ENCODE measurements at places on chromosomes 6 and 20.

DNA sequence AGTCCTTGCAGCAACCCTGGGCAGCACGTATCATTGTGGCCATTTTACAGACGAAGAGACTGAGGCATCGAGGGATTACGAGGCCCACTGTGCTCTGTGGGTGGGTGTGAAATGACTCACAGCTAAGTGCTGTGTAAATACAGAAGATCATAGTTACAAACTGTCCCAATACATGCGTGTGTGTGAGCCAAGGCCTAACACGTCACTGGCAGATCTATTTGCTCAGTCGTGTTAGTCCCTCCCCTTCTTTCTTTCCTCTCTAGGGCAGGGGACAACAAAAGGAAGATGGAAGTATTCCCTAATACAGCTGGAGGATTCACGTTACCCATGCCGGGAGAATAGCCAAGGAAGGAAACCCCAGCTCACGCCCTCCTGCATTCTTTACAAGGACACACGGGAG is 175.9 kb downstream of the CDC5L start:
- DNase-seq, result no peak

DNA sequence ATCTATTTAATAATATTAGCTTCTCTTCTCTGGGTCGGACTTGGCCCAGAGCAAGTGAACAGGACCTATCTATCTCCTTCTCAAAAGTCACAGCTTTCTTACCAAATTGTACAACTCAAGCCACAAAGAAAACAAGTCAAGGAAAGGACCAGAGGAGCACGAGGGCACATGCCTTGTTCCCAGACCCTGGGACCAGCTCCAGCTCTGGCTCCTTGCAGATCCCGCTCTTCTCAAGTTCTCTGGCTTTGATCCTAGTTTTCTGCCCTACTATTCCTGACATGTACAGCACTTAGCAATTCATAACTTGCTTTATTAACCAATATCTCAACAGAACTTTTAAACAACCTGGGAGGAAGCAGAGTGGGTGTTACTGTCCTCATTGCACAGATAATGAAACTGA is 185.9 kb downstream of the ESR1 start:
- no peak for DNase-seq

DNA sequence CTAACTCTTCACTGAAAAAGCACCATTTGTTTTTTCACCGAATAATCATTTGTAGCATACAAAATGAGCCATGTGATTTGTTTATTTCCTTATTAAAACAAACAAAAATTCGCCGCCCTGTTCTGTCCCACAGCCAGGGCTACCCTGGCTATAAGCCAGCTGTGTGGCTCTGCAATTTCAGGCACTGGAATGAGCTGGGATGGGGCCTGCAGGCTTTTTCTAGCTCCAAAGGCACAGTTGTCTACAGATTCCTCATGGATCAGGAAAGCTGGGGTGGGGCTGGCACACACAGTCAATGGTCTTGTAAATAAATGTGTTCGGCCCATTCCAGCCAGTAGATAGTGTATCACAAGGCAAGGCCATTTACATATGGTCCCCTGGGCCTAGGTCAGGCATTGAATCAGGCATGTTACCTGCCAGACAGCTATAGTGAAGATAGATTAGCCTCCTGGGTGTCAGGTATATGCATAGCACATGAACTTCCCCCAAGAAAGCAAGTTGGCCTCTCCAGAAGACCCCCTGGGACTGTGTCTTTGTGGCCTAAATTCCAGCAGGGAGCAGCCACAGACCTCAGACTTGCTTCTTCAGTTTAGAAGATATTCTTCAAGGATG is 608.9 kb downstream of the MAFB start:
- no peak for DNase-seq

DNA sequence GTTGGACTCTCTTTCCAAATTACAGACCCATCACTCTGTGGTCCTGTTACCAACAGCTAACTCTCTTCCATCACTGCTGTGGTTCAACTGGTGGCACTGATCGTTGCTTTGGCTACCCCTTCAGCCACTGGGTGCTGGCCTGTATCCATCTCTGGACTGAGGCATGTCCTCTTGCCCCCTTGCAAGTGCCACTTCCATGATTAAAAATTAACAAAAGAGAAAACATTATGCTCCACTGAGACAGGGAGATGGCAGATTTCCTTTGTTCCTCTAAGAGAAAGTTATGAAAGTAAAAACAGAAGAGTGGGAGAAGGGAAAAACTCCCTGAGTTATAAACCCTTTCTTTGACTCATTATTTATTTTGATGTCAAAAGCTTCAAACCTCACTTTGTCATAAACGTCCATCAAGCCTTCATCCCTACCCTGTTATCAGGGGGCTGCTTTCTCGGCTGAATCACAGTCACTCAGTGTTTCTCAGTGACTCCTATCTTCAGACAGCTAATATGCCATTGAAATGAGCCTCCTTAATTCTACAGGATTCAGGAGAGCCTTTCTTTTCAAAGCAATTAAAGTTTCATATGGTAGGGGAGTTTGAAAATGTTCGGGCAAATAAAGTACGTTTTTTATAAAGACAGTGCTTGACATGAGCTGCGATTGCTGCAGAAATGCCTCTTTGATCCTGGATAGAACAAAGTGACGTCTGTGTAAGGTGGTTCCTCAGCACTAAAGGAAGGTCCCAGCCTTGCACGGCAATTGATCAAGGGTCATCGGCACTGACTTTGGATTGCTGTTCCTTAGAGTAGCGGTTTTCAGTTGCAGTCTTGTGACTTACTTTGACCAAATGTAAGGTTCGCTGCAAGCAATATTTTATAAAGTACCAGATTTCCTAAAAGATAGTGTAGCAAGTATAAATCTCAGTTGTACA is 49.9 kb upstream of the PBOV1 start:
- no peak for DNase-seq

DNA sequence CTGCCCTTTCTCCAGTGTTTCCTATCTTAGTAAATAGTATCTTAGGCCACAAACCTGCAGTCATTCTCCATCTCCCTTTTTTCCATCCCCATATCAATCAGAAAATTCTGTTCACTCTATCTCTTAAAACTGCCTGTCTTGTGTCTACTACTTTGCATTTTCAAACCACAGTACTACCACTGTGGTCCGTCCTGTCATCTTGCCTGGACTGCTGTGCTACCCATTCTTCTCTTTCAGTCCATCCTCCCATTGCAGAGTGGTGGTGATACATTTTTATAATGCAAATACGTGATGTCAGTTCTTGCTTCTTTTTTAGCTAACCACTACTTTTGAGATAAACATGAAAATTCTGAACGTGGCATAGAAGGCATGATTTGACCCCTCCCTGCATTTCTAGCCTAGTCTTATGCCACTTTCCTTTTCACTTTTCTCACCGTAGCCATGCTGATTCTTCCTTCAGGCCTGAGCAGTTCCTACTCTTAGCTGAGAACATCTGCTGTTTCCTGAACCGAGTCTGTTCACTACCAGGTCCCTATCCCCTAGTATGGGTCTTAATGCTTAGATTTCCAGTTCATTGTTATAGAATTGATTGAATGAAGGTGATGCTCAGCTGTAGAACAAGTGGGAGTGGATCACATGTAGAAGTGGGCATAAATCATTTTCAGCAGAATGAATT is 13.8 kb downstream of the TBPL1 start:
- no peak for DNase-seq

DNA sequence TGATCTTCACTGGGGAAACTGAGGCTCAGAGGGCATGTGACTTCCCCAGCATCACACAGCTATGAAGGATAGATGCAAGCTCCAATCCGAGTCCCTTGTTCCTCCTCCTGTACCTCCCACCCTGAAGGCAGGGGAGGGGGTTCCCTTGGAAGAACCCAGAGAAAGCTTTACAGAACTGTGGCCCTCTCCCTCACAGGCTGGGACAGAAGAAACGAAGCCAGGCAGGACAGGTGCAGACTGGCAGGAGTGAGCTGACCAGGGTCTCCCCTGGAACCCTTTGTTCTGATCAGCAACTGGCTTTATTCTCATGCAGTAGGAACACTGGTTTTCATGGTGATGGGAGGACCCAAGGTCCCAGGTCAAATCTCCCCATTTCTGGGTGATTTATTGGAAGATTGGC is 90.2 kb downstream of the TMEM242 start:
- DNase-seq, result no peak

DNA sequence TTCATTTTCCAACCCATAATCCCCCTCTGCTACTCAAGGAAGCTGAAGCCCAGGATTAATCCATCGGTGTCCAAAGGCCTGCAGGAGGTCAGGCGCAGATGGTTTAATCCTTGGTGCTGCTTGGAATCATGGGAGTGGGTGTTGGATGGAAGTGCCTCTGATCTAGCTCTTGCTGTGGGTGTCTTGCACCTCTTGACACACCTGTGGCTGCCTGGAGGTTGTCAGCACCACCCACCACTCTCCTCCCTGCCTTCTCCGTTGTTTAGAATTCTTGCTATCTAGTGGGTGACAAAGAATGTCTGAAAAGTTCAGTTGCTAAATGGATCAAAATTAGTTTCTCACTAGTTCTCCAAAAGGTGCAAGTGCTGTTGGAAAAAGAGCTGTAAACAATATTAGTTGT is 1074.4 kb upstream of the FLRT3 start:
- DNase-seq, result no peak

- DNase-seq, result peak; percentile 76
These were observed 86.2 kb downstream of the RAMACL start for GRCh38 chr6:166500246-166500645.

DNA sequence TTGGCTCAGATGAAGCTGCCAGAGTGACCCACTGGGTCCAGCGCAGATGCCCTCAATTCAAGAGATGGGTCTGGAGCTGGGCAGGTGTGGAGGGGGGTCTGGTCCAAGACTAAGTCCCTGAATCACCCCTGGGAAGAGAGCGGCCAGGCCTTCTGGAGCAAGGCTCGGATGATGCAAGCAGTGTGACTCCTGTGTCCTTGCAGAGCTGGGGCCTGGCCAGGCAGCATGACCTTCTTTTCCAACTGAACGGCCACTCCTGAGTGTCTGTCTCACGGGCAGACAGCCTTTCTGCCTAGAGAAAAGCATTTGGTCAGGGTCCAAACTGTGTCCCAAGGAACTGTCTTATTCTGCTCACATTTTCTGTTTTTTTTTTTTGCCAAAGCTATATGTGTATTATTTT is 42.6 kb upstream of the FNDC1 start:
- no peak for DNase-seq

- DNase-seq, result no peak
These were observed 55.7 kb downstream of the SESN1 start for GRCh38 chr6:109038837-109039398.

DNA sequence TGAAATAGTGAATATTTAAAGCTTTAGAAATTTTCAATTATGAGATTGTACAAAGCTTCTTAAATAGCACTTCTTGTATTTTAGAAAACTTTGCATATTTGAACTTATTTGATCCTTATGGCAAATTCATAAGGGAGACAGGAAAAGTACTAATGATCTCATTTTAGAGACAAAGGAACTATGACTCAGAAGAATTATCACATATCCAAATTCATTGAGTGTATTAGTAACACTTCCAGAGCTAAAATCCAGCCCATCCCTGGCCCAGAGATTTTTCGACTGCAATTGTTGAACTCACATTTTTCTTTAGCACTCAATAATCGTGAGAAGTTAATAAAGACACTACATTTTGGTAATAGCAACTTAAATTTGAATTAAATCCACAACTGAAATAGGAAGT is 704.3 kb downstream of the EPM2A start:
- no peak for DNase-seq

DNA sequence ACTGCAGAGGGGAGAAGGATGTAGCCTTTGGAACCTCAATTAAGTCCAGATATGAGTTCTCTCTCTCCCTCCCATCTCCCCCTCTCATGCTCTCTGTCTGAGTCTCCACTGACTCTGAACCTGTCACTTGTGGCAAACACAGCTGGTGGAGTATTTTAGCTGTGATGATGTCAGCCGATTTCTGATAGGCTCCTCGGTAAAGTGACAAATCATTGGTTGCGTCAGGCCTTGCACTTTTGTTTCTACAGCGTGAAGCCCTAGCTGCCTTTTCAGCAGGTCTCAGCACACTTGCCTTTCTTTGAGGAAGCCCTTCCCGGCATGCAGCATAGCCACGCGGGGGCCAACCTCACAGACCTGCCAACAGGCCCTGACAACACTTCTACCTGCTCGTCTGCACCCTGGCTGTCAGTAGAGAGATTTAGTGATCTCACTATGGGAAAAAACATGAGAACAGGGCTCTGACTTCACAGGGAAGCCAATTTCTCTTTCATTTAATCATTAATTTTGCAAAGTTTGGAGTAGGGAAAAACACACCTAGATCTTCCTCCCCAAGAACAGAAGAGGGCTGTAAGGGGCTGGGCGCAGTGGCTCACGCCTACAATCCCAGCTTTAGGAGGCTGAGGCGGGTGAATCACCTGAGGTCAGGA is 84.4 kb downstream of the GMPR start:
- DNase-seq, result peak; percentile 51

DNA sequence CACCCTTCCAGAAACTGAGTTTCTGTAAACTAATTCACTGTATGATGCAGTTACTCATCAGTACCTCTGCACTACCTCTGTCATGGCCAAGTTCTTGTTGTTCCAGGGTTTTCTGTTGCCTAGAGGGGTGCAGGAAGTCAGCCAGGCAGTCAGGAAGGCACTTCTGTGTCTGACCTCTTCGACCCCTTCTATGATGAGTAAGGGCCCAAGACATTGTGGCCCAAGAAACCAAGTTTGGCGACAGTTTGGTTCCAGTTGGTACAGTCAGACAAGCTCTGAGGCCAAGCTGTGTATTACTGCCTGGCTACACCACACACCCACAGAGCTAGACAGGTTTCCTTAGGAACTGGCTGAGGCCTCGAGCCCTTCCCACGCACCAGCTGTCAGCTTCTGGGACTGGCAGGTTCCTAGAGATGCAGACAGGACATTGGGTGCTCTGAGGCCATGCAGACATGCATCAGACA is 41.2 kb downstream of the TRAF3IP2 start:
- peak; percentile 67 for DNase-seq

DNA sequence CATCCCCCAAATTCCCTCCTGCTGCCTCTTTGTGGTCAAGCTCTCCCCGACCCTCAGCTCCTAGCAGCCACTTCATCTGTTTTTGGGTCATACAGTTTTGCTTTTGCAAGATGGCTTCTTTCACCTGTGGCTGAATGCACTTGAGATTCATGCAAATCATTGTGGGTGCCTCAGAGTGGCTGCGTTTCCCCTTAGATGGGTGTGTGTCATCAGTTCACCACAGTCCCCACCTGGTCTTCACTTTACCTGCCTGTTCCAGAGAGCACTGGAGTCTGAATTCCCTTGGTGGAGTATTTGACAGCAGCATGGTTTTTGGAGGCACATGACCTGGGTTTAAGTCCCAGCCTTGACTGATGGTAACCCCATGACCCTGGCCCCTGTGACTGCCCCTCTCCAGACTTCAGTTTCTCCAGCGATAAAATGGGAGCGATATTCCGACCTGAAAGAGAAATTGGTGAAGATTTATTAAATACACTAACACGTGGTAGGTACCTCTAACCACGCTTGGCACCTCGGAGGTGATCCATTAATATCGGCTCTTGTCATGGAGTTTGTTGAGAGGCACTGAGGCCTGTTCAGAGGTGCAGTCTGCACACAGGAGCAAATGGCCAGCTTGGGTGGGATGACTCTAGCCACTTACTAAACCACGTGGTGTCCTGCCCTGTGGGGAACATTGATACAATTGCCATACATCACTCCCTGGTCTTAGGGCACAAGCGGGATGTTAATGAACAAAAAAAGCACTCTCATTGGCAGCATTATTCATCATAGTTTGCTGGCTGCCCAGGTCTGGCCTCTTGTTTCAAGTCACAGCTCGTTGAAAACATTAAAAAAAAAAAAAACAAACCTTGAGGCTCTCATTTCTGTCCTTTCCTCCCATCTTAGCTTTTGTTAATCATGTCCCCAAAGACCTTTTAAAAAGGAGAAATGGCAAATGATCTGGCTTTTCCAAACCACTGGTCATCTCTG is 167.2 kb upstream of the KCNG1 start:
- DNase-seq, result no peak

- no peak for DNase-seq
These were observed 11.7 kb upstream of the BLCAP start for GRCh38 chr20:37539424-37539823.

- no peak for DNase-seq
These were observed 474.9 kb upstream of the JARID2 start for GRCh38 chr6:14771016-14771415.
